AG09309 (cell line): ENCODE measurements at places on chromosomes 11 and 22.

DNA sequence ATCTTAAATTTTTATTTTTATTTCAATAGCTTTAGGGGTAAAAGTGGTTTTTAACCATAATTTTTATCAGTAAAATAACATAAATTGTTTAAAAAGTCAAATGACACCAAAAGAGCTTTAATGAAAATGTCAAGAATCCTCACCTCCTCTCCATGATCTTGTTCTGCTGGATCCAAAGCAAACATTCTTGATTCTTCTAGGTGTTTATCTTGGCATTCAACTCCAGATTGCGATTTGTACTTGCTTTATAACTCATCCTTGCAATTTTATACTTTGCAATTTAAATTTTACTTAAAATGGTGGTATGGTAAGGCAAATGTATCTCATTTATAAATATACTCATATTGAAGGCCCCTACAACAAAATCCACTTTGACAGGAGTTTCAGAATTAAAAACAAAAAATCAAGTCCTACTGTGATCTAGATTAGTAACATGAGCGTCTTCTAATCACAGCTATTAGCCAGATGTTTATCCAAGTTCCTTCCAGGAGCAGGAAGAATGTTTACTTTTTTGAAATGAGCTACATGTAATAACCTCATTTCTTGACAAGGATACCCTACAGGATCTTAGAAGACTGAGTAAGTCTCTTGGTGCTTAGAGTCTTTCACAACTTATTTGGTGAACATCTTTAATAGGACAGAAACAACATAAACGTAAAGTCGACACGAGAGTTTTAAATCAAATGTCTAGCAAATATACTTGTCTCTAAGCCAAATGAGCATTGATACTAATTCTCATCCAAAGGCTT lies 72.4 kb upstream of the CARD18 start:
- DNase-seq, result no peak

DNA sequence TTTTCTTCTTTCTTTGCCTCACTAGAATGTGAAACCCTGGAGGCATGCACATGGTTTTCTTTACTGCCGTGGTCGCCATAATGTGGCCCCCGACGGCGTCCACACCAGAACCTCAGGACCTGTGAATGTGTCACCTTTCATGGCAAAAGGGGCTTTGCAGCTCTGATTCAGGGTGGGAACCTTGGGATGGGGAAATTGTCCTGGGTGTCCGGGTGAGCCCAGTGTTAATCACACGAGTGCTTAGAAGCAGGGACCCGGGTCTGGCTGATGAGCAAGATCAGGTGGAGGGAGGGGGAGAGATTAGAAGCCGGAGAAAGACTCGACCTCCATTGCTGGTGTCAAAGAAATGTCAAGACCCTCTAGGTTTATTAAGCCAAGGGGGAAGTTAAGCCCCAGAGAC lies 74.7 kb upstream of the SHISAL1 start:
- no peak for DNase-seq

DNA sequence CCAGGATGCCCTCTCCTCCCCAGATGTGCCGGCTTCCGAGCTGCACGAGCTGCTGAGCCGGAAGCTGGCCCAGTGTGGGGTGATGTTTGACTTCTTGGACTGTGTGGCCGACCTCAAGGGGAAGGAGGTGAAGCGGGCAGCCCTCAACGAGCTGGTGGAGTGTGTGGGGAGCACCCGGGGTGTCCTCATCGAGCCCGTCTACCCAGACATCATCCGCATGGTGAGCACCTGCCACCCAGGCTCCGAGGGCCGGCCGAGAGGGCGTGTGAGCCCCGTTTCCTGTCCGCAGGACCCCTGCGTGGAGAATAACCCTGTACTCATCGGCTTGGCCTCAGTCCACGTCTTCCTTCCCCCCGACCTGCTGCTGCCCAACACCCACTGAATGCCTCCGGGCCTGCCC lies 2.2 kb downstream of the PPP2R5B start:
- no peak for DNase-seq

GRCh38 chr11:119797736-119798135 lies 68.7 kb upstream of the NECTIN1 start:
- no peak for DNase-seq

DNA sequence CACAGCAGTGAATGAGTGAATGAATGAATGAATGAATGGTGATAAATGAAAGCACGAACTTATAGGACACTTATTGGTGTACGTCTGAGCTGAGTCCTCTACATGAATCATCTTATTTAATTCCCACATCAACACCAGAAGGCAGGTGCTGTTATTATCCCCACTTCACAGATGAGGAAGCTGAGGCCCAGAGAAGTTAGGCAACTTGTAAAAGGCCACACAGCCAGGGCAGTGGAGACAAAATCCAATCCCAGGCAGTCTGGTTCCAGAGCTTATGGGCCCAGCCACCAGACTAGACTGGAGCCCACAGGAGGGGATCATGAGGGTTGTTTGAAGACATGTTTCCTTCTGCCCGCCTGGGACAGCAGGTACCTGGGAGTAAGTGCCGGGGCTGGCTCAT lies 364.0 kb downstream of the MN1 start:
- DNase-seq, result no peak

DNA sequence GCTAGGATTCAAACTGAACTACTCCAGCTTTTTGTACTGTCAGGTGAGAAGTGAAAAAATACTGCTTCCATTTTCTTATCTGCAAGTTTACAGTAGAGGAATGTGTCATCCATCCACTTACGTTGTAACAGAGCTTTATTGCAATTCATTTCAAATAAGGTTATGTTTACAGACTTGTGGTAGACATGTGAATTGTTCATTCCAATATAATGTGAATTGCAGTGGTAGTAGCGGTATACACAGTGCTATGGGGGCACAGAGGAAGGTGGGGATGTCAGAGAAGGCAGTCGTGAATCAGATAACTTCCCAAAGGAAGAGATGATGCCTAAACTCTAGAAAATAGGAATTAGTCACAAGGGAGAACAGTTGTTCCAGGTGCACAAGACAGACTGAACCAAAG lies 42.5 kb downstream of the CEP57 start:
- no peak for DNase-seq

DNA sequence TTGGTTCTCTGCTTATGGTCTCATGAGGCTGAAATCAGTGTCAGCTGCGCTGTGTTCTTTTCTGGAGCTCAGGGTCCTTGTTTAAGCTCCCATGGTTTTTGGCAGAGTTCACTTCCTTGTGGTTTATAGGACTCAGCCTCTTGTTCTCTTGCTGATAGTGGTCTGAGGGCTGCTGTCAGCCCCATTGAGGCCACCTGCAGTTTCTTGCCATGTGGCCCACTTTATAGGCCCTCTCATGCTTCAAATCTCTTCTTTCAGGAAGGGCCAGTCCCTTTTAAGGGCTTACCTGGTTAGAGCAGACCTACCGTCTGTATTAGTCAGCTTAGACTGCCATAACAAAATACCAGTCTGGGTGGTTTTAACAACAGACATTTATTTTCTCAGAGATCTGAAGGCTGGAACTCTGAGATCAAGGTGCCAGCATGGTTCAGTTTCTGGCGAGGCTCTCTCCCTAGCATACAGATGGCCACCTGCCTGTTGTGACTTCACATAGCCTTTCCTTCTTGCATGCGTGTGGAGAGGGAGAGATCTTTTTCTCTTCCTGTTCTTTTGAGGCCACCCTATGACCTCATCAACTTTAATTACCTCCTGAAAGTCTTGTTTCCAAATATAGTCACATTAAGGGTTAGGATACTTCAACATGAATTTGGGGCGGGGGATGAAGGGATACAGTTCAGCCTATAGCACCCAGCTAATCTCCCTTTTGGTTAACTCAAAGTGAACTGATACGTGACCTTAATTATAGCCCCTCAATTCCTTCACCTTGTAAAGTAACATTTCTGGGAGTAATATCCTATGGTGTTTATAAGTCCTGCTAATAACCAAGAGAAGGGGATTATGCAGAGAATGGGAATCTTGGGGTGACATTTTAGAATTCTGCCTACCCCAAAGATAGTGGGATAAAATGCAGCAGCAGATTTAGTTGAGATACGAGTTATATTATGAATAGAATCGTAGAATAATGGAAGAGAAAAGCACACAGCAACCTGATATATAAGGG lies 131.8 kb downstream of the UVRAG start:
- no peak for DNase-seq

DNA sequence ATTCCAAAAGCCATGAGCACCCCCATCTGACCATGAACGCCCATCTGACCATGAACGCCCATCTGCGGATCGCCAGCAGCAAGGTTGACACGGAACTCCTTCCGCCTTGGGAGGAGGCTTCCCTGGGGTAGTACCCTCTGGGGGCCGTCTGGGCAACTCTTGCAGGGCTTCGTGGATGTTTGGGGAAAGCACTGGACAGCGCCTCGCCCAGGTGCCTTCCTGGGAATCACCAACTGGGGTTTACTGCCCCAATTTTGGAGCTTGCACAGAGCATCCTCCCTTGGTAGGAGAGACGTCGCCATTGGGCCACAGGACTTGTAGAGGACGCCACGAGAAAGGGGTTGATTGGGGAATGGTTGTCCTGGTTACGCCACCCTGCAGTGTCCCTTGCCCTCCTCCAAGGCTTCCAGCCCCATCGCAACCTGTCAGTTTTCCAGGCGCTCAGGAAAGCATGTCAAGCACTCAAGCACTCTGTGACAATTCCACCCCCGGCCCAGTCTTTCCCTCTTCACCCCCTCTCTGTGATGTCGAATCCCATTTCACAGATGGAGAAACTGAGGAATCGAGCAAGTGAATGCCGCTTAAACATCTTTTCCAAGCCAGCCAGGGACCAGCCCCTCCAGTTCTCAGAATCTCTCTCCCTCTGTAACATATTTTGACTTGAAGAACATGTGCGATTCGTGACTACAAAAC lies 914 bp upstream of the PRDM11 start:
- no peak for DNase-seq

DNA sequence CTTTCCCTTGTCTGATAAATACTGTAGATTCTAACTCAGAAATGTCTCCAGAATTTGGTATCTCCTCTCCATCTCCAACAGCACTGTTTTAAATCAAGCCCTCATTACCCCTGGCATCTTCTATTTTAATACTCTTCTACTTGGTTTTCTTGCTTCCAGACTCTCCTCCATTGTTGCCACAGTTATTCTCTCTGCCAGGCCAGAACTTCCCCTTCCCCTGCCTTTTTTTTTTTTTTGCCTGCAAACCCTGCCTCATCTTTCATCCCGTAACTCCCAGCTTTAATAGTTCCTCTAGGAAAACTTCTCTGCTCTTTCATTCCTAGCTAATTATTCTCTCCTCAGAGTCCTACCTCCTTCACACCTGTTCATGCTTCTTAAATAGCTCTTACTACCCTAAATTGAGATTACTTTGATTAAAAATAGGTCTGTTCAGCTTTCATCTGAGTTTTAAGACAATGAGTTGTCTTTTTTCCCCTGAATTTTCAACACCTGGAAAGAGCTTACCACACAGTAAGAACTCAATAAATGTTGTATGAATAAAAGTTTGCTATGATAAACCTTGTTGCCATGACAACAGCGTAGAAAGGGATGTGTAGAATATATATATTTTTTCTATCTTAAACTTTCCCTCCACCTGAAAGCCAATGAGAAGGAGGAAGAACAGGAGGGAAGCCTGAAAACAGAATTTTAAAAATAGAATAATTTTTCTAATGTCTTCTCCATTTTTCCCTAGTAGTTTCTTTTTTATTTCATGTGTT lies 3.6 kb downstream of the IL18 start:
- no peak for DNase-seq

DNA sequence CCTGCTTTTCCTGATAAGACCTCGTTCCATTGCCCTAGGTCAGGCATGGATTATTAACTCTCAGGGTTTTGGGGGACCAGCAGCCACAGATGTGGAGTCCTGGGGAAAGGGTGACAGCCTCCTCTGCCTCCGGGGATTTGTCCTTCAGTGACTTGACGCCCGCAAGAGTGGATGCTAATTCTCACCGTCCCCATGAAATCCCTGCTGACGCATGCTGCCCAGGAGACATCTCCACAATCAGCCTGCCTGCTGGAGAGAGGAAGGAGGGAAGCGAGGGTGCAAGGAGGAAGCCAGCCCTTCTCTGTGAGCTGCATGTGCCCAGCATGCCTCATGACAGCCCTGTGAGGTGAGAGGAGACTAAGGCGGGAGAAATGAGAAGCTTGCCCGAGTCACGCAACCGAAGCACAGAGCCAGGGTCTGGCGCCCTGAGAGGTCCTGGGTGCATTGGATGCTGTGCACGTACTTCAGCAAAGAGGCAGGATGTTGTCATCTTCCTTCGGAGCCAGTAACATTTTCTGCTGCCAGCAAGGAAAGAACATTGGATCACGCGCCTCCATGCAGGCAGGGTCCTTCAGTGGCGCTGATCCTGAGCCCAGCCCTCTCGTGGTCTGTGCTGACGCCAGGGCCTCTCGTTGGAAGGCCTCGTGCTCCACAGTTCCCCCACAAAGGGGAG lies 27.3 kb upstream of the KRTAP5-6 start:
- DNase-seq, result no peak

DNA sequence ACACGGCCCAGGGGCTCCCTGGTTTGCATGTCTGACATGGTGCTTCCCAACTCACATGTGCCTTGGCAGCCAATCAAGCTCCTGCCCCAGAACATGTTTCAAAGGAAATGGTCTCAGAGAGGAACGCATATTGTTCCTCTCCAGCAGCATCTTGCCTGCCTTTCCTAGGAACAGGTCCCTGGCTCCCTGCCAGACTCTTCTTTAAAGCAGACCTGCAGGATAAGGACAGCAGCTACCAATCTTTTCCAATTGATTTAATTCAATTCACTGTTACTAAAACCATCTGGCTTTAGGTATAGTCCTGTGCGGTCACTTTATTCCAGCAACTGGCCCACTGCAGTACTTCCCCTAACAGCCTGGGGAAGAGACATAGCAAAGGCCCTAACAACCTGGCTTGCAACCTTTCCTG lies 79.9 kb downstream of the AMBRA1 start:
- DNase-seq, result no peak

DNA sequence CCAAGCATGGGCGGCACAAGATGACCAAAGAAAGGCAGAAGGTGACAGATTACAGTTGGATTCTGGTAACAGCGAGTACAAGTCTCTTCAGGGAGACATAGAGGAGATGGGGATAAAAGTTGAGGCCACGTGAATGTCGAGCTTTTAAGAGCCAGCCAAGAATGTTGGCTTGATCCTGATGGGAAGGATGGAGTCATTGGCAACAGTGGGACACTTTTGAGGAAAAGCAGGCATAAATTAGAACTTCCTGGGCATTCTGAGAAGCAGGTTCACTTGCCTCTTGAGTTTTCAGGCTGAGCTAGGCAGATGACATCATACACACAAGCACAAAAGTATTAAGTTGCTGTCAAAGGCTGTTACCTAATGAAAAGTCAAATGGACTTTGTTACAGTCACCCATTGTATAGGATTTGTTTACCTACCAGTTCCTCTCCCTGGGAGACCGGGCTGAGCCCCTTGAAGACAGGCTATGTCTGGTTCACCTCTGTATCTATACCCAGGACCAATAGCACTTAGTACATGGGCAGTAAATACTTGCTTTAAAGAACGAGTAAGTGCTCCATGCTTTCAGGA lies 41.1 kb downstream of the TNRC6B start:
- DNase-seq, result no peak

DNA sequence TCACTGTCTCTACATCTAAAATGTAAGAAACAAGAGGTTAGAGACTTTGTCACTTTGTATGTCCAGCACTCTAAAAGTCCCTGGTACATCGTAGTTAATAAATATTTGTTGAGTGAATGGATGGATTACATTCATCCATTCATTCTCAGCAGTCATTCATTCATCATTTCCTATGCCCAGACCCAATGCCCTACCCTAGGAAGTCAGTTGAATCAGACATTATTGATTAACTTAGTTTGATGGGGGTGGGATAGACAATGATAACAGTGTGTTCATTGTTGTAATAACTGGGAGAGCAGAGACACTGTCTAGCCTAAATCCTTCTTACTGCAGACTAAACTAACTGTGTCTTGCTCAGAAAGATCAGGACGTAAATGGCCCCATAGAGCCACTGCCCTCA lies 1.2 kb upstream of the CENPM start:
- DNase-seq, result no peak

- DNase-seq, result no peak
These were observed 87.9 kb downstream of the ALX4 start for GRCh38 chr11:44221992-44222391.

GRCh38 chr22:30328466-30329049 lies 1.8 kb upstream of the TBC1D10A start:
- DNase-seq, result no peak
